ENCODE measurements at places on chromosomes 4 and X.

DNA sequence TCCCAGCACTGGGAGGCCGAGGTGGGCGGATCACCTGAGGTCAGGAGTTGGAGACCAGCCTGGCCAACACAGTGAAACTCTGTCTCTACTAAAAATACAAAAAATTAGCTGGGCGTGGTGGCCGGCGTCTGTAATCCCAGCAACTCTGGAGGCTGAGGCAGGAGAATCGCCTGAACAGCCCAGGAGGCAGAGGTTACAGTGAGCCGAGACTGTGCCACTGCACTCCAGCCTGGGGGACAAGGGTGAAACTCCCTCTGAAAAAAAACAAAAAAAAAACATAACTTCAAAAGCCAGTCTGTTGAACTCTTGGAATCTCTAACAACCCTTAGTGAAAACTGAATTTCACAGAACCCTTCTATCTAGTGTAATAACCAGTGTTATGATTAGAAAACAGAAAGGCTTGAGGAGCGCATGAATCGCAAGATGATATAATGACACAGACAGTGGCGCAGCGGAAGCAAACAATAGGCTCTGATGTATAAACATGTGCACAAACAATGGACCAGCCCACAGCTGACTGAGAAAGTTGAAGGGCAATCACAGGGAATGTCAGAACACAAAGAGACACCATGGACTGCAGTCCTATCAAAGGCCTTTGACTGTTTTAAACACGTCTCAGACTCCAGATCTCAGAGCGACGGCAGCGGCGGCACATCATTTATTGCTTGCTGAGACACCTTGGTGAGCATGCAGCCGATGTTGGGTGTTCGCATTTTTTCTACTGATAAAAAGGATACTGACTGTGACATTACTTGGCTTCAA is 81.6 kb downstream of the NSUN7 start:
- DNase-seq, result no peak

DNA sequence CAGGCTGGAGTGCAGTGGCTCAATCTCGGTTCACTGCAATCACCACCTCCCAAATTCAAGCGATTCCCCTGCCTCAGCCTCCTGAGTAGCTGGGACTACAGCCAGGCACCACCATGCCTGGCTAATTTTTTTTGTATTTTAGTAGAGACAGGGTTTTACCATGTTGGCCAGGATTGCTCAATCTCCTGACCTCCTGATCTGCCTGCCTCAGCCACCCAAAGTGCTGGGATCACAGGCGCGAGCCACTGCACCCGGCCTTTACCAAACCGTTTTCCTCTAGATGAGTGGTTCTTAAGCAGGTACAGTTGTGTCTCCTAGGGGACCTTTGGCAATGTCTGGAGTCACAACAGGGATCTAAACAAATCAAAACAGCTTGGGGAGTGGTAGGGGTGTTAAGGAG is 11.6 kb downstream of the AMELX start:
- no peak for DNase-seq

GRCh38 chr4:1039493-1040343 is 28.3 kb downstream of the FGFRL1 start:
- no peak for DNase-seq

DNA sequence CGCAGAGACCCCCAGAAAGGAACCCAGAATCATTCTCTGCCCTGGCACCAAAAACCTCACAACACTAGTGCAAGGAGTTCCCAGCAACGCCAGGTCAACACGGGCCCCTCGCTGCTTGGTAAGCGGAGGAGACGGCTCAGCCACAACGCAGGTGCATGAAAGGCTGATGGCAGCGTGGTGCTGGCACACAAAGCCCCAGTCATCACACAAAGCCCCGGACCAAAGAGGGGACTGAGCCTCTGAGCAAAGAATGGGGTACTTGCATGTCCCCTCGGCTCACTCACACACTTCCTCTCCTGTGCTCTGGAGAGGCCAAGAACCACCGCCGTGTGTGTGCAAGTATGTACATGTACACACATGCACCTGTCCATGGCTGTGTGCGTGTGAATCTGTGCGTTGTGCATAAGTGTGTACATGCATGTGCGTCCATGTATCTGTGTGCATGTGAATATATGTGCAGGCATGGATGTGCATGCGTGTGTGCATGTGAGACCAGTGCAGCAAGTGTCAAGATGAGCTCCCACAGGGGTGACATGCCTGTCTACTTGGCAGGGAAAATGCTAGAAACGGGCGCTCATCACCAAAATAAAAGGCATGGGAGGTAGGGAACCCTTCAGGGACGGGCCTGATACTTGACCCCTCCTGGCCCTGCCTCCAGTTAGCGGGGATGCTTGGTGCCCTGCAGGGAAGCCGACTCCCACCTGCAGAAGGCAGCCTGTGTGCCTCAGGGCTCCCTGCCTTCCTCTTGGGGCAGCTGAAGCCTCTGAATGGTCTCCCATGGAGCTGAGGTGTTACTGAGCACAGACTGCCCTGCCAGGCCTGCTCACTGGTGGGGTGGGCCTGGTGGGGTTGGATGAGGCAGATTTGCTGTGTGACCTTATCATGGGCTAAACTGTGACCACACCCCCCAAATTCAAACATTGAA is 60.4 kb downstream of the ZFYVE28 start:
- no peak for DNase-seq

GRCh38 chrX:17613979-17614588 is 123.2 kb upstream of the SCML1 start:
- no peak for DNase-seq

DNA sequence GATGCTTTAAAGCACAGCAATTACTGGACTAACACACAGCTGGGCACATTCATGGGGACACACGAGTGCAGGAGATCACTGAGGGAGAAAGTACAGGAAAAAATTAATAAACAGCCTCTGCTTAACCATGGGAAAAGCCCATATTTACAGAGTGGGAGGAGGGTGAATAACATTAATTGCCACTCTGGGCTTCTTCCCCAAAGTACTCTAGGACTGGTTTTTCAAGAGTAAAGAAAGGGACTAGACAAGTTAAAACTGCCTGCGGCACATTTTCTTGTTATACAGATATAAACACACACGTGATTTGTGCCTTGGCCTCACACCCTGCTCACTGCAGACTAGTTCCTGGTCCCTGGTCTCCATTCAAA is 179.7 kb upstream of the TET2 start:
- no peak for DNase-seq

DNA sequence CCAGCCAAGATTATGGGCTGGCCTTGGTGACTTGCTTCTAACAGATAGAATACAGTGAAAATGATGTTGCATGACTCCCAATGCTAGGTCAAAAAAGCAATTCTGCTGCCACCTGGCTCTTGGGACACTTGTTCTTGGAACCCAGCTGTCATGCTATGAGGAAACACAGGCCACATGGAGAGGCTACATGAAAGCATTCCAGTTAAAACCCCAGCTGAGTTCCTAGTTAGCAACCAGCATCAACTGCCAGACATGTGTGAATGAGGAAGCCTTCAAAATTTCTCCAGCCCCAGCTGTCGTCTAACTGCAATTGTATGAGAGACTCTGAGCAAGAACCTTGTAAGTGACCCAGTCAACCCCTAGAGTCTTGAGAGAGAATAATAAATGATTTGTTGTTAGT is 105.2 kb upstream of the FGF16 start:
- no peak for DNase-seq

- peak; percentile 36 for DNase-seq
Measured at GRCh38 chrX:123339221-123339905, 155.3 kb downstream of the GRIA3 start.
